COR-L47 (cell line): ENCODE measurements at places on chromosomes 4 and X.

DNA sequence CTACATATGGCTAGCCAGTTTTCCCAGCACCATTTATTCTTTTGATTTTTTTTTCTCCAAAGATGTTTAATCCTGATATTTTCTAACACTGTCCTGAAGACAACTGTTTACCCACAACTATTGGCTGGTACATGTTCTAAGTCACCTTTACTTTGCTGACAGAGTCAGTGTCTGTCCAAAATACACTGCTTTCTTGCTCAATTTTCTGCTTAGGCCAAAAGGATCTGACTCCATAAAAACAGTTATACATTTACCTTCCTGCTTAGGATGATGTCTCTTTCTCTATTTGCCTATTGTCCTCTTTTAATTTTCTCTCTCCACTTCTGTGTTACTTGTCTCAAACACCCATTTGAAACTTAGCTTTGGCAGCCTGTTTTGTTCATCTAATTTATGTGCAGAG lies 3.2 kb downstream of the ADH1C start:
- no peak for DNase-seq

- DNase-seq, result peak; percentile 73
These were observed 33.9 kb upstream of the HPF1 start for GRCh38 chr4:169791527-169792156.

GRCh38 chrX:12263211-12263610 lies 124.9 kb downstream of the FRMPD4 start:
- no peak for DNase-seq

GRCh38 chr4:85084371-85085094 lies 118.0 kb upstream of the WDFY3 start:
- DNase-seq, result peak; percentile 60

- DNase-seq, result no peak
These were observed 19.0 kb downstream of the COX7B2 start for GRCh38 chr4:46890056-46890455.

GRCh38 chr4:113450295-113451080 lies 311.1 kb downstream of the CAMK2D start:
- DNase-seq, result no peak
